ENCODE measurements at places on chromosomes 5 and 9. TPM values are rescaled to one million over a fixed set of nuclear protein-coding genes. Genes with fewer than 3 reads are reported as not detected.

Gene ZNF300
- 4.0 TPM for polyA plus RNA-seq

Gene SEPTIN8
- polyA plus RNA-seq: 24.9 TPM

Gene EQTN
- polyA plus RNA-seq: not detected

Gene CATSPER3
- 1.4 TPM for polyA plus RNA-seq
